HEK293T (cell line): ENCODE measurements at places on chromosomes 3 and 15.

- no peak for DNase-seq
These were observed 223.5 kb downstream of the NAALADL2 start for GRCh38 chr3:175082631-175083030.

DNA sequence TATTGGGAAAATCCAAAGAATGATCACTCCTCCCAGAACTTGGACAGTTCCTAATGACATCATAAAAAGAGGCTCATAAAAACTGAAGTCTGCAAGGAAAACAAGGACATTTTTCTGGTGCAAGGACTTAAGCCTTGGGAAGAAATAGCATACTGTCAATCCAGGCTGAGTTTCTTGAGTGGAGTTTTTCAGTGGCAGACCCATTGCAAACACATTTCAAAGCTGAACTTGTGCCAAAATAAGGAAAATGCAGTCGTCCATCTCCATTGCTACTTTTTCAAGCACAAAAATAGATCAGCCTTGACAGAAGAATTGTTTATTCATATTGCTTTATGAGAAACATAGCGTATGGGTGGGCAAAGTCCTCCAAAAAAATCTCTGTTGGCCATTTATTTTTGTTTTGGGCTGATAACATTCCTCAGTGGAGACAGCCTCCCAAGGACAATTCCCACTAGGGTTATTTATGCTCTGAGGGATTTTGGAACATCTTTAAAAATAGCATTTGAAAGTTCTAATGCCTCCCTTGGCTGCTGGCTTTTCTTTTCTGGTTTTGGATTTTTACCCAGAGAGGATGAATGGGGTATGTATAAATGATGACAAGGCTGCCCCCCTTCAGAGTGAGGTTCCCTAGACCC, 220.0 kb downstream of the CADPS start:
- DNase-seq = no peak

DNA sequence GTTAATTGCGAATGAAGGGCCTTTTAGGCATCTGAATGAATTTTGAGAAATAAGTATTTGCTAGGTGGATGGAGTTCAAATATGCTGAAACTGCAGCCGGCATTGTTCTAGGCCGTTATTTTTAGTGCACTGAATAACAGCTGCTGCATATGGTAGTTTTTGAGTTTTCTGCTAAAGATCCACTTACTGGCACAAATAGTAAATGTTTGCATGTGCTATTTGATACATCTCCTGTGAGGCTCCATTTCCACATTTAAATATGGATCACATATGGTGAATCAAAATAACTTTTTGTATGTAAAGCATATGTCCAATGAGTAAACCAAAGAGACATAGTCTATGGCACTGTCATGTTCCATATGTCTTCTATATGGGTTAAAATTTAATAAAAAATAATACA, 56.7 kb upstream of the CNTN4 start:
- DNase-seq = no peak

DNA sequence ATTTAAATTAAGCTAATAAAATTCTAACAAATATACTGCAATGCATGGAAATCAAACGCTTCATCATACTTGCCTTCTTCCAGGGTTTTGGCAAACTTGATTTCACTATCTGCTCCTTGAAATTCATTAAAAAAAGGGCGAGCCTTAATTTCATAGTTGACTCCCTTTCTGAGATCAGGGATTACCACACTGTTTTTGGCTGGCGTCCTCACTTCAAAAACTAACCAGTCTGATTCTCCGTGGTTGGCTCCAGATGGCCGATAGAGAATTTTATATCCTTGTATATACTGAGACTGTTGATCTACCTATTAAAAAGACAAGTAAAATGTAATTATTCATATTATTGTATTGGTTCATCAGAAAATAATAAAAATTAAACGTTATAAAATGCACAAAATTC, 1106.8 kb downstream of the ROBO1 start:
- DNase-seq = no peak

GRCh38 chr3:101829874-101830273, 19.4 kb upstream of the NFKBIZ start:
- no peak for DNase-seq

DNA sequence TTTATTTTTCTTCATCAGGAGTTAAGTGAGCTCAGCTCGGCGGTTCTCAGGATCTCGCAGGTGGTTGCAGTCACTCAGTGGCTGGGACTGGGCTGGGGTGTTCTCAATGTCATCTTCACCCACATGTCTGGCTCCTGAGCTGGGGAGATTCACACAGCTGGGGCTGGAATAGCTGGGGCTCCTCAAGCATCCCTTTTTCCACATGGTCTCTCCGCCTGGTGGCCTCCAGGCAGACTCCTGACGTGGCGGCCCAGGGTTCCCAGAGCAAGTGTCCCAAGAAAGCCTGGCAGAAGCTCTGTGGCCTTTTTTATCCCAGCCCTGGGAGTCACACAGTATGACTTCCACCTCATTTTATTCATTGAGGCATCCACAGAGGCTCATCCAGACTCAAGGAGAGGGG, 84.1 kb upstream of the ANKRD34C start:
- no peak for DNase-seq

DNA sequence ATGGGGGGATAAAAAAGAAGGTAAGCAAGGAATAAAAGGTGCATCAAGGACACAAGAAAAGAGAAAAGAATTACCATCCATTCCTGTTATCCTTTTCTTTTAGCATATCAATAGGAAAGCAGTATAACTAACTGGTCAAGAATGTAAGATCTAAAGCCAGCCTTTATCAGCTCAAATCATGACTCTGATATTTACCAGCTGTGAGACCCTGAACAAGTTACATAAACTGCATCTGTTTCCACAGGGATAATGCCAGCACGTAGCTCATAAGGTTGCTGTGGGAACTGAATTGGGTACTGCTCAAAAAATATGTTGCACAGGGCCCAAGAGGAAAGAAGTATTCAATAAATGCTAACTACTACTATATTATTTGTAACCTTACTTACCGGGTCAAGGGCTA, 1092.2 kb upstream of the CFAP20DC start:
- no peak for DNase-seq

- no peak for DNase-seq
These were observed 179.4 kb downstream of the ABHD5 start for GRCh38 chr3:43870120-43870519.

- DNase-seq = no peak
These were observed 370.3 kb upstream of the DPPA4 start for GRCh38 chr3:109707617-109708016.

GRCh38 chr3:10469441-10470119, 35.8 kb downstream of the ATP2B2 start:
- no peak for DNase-seq

GRCh38 chr15:41160639-41161315, 44.7 kb upstream of the INO80 start:
- DNase-seq = no peak

DNA sequence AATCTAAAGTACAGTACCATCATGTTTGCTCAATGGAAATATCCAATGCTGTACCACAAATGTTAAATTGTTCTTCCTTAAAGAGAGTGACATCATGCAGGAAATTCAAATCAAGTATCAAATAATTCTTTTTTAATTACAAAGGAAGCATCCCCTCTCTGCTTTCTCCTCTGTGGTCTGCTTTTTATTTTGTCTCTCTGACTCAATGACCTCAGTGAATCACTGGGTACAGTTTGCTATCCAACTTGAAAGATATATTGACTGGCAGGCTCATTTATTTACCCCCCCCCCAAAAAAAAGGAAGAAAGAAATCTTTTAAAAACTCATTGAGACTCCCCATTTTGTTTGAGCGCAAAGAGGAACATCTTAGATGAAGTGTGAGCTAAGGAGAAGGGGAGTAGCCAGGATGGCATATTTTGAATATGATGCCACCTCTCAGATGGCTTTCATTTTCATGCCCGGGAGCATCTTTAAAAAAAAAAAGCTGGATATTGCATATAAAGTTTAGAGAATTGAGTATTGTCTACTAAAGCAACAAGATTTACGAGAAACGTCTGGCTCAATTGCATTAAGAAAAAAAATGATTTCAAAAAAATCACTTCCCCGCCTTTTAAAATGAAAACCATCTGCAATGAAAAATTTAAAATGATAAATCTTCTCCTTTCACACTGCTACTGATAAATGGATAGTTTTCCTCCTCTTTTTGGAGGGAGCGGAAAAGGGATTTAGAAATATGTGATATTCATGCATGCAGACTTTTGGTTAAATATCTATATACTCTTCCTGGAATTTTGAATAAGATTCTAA, 307.1 kb upstream of the DPH6 start:
- DNase-seq = no peak

DNA sequence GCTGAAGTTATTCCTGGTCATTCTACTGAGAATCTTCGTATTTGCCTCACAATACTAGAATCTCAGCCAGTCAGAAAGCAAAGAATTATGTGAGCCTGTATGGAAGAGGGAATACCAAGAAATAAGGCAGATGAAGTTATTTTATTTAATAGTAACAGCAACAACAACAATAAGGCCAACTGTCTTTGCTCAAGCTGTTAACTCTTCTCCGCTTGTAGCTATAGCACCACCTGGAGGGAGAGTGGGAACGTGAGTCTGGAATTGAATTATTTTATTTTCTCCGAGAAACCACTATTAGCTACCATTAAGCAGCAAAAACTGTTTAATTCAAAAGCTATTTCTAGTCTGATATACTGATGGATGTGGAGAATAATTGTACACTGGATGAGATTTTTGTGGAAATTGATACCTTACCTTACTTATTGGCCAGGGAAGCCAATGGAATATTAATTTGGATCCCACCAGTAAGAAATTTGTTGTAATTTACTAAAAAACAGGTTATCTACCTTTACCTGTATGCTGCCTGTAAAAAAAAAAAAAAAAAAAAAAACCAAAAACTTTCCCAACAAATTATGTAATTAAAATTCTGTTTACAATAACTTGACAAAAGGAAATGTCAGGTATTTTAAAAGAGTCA, 50.1 kb downstream of the CALML4 start:
- peak; percentile 37 for DNase-seq

- DNase-seq = no peak
These were observed 9.7 kb downstream of the MEIS2 start for GRCh38 chr15:37090543-37091175.

- no peak for DNase-seq
These were observed 11.6 kb downstream of the TAMM41 start for GRCh38 chr3:11835028-11835639.

DNA sequence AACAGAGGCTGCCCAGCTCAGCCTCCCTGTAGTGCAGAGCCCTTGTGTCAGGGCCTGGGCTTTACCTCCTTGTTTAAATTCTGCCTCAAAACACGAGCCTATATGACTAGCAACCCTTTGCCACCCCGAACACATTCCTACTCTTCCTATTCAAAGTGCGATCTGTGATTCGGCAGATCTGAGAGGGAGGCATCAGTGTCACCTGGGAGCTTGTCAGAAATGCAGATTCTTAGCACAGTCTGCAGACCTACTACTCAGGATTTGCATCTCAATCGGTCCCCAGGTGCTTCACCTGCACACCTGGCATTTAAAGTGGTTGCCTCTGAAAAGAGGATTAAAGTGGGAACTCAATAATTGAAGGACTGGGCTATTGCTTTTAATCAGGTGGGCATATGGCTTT, 273.2 kb upstream of the TOPAZ1 start:
- no peak for DNase-seq

DNA sequence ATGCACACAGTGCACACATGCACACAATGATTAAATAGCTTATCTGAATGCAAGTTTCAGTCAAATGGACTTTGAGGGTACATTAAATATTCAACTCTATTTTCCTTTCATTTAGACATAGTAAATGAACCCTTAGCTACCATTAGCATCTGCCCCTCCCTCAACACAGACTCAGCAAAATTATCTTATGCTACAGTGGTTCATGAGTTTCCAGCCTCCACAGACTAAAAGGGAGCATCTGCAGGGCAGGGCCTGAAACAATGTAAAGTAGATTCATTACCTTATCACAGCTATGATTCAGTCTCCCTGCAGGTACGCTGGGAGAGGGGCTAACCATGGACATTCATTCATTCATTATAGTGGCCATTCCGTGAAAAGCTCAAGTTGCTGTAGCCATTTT, 329.1 kb downstream of the VGLL3 start:
- no peak for DNase-seq

GRCh38 chr15:28974142-28974541, 88.4 kb downstream of the APBA2 start:
- no peak for DNase-seq

GRCh38 chr15:56568466-56569167, 103.7 kb upstream of the MNS1 start:
- no peak for DNase-seq

DNA sequence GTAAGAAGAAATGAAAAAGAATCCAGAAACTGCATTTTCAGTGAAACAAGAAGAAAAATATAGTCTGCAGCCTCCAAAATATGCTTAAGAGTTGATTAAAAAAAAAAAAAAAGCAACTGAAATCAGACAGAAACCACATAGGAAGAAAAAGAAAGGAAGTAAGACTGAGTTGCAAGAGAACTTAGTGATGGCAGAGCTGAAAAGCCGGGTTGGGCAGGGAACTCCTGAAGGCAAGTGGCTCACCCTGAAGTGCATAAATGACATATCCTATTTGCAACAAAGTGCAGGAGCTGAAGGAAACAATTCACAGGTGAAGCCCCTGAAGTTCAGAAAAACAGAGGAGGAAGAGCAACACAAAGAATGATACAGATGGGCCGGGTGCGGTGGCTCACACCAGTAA, 108.8 kb upstream of the SLC25A36 start:
- DNase-seq = no peak
